ENCODE measurements at places on chromosomes 11 and 22. TPM values are rescaled to one million over a fixed set of nuclear protein-coding genes. Genes with fewer than 3 reads are reported as not detected.

The SYCE3 gene
- not detected for total RNA-seq

The ELF5 gene
- not detected for total RNA-seq

The P2RY6 gene
- 3.3 TPM for total RNA-seq

The ZNF214 gene
- 4.8 TPM for total RNA-seq

The KLHDC7B gene
- not detected for total RNA-seq

The ZNRF3 gene
- 22.8 TPM for total RNA-seq

The LARGE2 gene
- total RNA-seq: not detected

The BATF2 gene
- 1.7 TPM for total RNA-seq

The VPS51 gene
- total RNA-seq: 425 TPM

The SORL1 gene
- 14.7 TPM for total RNA-seq

The BRSK2 gene
- total RNA-seq: 7.8 TPM

The EML3 gene
- 138 TPM for total RNA-seq

The CABP7 gene
- not detected for total RNA-seq

The RASGRP2 gene
- total RNA-seq: 68.0 TPM

The IFITM2 gene
- 258 TPM for total RNA-seq

The KCNJ11 gene
- total RNA-seq: 3.8 TPM

The CYTH4 gene
- total RNA-seq: 14.9 TPM

The UPB1 gene
- 0.44 TPM for total RNA-seq

The LINC01488 gene
- total RNA-seq: not detected

The OR1S1 gene
- not detected for total RNA-seq

The OAF gene
- 74.7 TPM for total RNA-seq

The YPEL4 gene
- 0.42 TPM for total RNA-seq

The KRTAP5-7 gene
- total RNA-seq: not detected

The OR51E2 gene
- 0.42 TPM for total RNA-seq

The KREMEN1 gene
- total RNA-seq: 13.1 TPM

The THAP7 gene
- 48.3 TPM for total RNA-seq

The FAM180B gene
- 22.7 TPM for total RNA-seq

The PRDX5 gene
- 246 TPM for total RNA-seq

The UBQLN3 gene
- total RNA-seq: 0.84 TPM

The ENTHD1 gene
- 0.42 TPM for total RNA-seq

The RAB38 gene
- total RNA-seq: 4.2 TPM

The MMP8 gene
- not detected for total RNA-seq

The MRPL11 gene
- total RNA-seq: 63.8 TPM

The ZC3H12C gene
- total RNA-seq: 20.3 TPM

The DEUP1 gene
- not detected for total RNA-seq

The MMP10 gene
- total RNA-seq: not detected

The OR52H1 gene
- 7.5 TPM for total RNA-seq

The LMO2 gene
- total RNA-seq: 13.8 TPM

The TSGA10IP gene
- not detected for total RNA-seq

The PHLDB1 gene
- 337 TPM for total RNA-seq

The CCDC188 gene
- 12.4 TPM for total RNA-seq

The MYOD1 gene
- total RNA-seq: not detected

The SLC17A6 gene
- not detected for total RNA-seq

The HEPACAM gene
- 8.7 TPM for total RNA-seq

The VSIG2 gene
- total RNA-seq: 1.5 TPM

The MMP12 gene
- not detected for total RNA-seq

The TIMP3 gene
- 1,106 TPM for total RNA-seq
